ENCODE measurements at places on chromosomes 7 and 10. TPM values are rescaled to one million over a fixed set of nuclear protein-coding genes. Genes with fewer than 3 reads are reported as not detected.

GRCh38 chr7:137655804-137656203 lies 191.0 kb downstream of the DGKI start:
- H3K27ac ChIP-seq: no peak overlapping the region
- H3K4me1 ChIP-seq: no peaks in the 10 kb centered on the region
- no peaks in the 10 kb centered on the region for H3K36me3 ChIP-seq
- DNase-seq: no peak
- no peak overlapping the region for H3K4me3 ChIP-seq

DNA sequence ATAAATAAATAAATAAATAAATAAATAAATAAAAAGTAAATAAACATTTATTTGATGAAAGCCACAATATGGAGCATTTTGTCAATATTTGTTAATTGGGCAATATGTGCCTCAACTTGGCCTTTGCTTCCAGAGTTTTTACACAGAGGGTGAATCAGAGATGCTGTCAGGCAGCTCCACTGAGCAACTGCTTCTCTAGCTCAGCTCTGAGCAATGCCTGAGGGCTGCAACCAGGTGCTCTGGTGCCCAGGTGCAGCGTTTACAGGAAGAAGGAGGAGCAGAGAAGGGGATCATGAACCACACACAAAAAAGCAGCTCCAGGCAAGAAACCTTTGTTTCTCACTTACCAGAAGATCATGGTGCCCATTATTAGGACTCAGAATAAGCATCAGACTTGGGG lies 876.2 kb upstream of the AUTS2 start:
- DNase-seq: no peak
- H3K4me1 ChIP-seq: no peaks in the 10 kb centered on the region
- no peak overlapping the region for H3K4me3 ChIP-seq
- H3K36me3 ChIP-seq: no peaks in the 10 kb centered on the region
- H3K27me3 ChIP-seq: no peaks in the 10 kb centered on the region
- no peak overlapping the region for H3K27ac ChIP-seq

Gene SLC13A1
- total RNA-seq: not detected

Gene APBB1IP
- total RNA-seq: not detected

- H3K4me1 ChIP-seq: peaks cover 12% of the 10 kb centered on the region
- peaks cover 43% of the 10 kb centered on the region for H3K36me3 ChIP-seq
- H3K4me3 ChIP-seq: no peak overlapping the region
- H3K27me3 ChIP-seq: no peaks in the 10 kb centered on the region
- DNase-seq: no peak
- H3K27ac ChIP-seq: no peak overlapping the region
These were observed 17.4 kb downstream of the BNIP3 start for GRCh38 chr10:131964298-131964697.

Gene MYOF
- total RNA-seq: 24.2 TPM

DNA sequence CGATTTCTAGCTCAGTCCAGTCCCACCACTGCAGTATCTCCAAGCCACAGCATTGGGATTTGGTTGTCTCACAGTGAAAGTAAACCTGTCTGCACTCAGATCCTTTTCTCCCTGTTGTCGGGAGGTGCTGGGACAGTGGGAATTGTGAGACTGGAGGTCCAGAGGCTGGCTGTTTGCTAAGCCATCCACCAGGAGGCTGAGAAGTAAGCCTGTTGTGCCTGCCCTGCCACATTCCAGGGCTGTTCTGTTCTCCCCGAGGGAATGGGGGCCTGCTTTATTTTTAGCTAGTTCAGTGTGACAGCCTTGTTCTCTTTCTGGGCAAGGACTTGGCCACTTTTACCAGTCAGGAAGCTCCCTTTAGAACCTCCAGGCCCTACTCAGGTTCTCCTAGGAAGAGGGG lies 54.9 kb downstream of the HK1 start:
- no peaks in the 10 kb centered on the region for H3K27me3 ChIP-seq
- H3K36me3 ChIP-seq: no peaks in the 10 kb centered on the region
- DNase-seq: peak; percentile 57
- peak overlapping the region; percentile 41 for H3K27ac ChIP-seq
- no peak overlapping the region for H3K4me3 ChIP-seq

DNA sequence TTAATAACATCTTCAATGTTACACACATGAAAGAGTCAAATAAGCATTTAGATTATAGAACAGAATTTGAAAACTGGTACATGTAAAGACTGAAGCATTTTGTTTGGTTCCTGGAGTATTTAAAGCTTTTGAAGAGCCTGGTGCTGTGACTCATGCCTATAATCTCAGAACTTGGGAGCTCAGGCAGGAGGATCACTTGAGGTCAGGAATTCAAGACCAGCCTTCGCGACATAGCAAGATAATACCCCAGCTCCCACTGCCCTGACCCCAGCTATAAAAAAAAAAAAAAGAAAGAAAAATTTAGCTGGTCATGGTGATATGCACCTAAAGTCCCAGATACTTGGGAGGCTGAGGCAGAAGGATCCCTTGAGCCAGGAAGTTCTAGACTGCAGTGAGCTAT lies 87.8 kb downstream of the HDAC9 start:
- H3K27me3 ChIP-seq: no peaks in the 10 kb centered on the region
- peak; percentile 28 for DNase-seq

Gene PRLHR
- not detected for total RNA-seq

- peak overlapping the region; percentile 98 for H3K27ac ChIP-seq
- H3K4me3 ChIP-seq: peak overlapping the region; percentile 96
- peaks cover 9% of the 10 kb centered on the region for H3K4me1 ChIP-seq
- DNase-seq: peak; percentile 10
These were observed 1.6 kb upstream of the CDK13 start for GRCh38 chr7:39948375-39948955.

Gene GJD4
- not detected for total RNA-seq

Gene BUB3
- total RNA-seq: 196 TPM

Gene ASAH2
- 5.5 TPM for total RNA-seq

- peak overlapping the region; percentile 87 for H3K4me3 ChIP-seq
- no peaks in the 10 kb centered on the region for H3K27me3 ChIP-seq
These were observed 766 bp downstream of the BAMBI start for GRCh38 chr10:28677888-28678686.

GRCh38 chr10:103479135-103479534 lies at the start of gene CALHM3:
Gene CALHM3 (minus strand): TSS chr10:103479240. CDS start chr10:103479032, 208 bp downstream.
- no peak within 1 kb of the TSS for H3K4me3 ChIP-seq
- H3K27ac ChIP-seq: no peak within 1 kb of the TSS
- no peaks in the 10 kb centered on the region for H3K4me1 ChIP-seq
- no peak for DNase-seq

Gene TCAF2
- total RNA-seq: 0.09 TPM

GRCh38 chr7:51593628-51594027 lies 277.0 kb upstream of the COBL start:
- H3K36me3 ChIP-seq: no peaks in the 10 kb centered on the region
- H3K4me1 ChIP-seq: no peaks in the 10 kb centered on the region
- no peak overlapping the region for H3K4me3 ChIP-seq
- H3K27ac ChIP-seq: no peak overlapping the region
- no peaks in the 10 kb centered on the region for H3K27me3 ChIP-seq
- no peak for DNase-seq

Gene SPDYE5
- not detected for total RNA-seq

Gene HMX2
- total RNA-seq: not detected

- no peaks in the 10 kb centered on the region for H3K4me1 ChIP-seq
- DNase-seq: no peak
- no peaks in the 10 kb centered on the region for H3K27me3 ChIP-seq
- no peaks in the 10 kb centered on the region for H3K36me3 ChIP-seq
These were observed 77.2 kb downstream of the CH25H start for GRCh38 chr10:89129911-89130310.

GRCh38 chr7:145219461-145219860 lies 383.6 kb upstream of the TPK1 start:
- no peaks in the 10 kb centered on the region for H3K36me3 ChIP-seq
- no peaks in the 10 kb centered on the region for H3K27me3 ChIP-seq
- H3K4me3 ChIP-seq: no peak overlapping the region
- DNase-seq: no peak

Gene MEOX2
- total RNA-seq: not detected

DNA sequence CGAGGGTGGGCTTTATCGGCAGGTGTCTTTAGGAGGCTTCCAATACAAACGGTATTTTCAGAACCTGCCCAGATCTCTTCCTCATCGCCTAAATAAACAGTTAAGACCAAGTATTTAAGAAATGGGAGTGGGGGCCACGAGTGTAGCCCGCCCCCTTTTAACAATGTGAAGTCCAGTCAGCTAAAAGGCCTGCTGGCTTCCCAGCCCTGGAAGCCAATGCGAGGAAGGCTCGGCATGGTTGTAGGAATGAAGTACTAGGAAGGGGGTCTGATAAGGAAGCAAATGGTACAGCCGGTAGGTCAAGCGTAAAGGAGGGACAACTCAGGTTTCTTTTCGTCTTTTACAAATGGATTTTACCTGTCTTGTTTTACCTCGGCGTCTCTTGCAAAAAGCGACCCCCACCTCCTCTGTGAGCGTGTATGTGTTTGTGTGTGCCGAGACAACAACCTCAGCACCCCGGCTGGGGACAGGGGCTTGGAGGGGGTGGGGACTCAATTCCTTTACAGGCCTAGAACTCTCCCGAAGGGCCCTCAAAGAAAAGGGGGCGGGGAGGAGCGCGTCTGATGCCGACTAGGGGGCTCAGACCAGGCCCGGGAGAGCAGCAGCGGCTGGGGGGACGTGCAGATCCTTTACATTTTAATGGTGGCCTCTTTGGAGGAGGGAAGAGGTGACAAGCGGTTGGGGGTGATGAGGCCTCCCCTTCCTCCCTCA lies 147.6 kb downstream of the GPR85 start:
- peak overlapping the region; percentile 70 for H3K4me3 ChIP-seq
- peak; percentile 55 for DNase-seq
- H3K36me3 ChIP-seq: no peaks in the 10 kb centered on the region
- H3K27me3 ChIP-seq: peaks cover 3% of the 10 kb centered on the region
- H3K27ac ChIP-seq: peak overlapping the region; percentile 57

Gene NEUROD6
- total RNA-seq: not detected

DNA sequence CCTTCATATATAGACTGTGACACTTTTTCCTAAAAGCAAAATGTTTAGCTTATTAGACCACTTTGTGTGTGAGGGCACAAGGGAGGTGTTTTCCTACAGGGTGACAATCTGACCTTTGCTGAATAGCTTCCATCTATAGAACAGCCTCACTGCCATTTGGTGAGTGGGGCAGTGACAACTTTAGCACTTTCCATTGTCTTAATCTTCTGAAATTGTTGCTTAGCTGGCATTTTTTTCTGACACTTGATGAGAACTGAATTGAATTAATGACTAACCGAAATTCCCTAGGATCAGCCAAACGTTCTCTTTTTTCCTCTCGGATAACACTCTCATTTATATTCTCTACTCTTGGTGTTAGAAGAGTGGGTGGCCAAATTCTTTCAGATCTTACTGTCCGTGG lies 30.2 kb downstream of the KDM7A start:
- no peak overlapping the region for H3K4me3 ChIP-seq
- no peak for DNase-seq
- H3K27ac ChIP-seq: no peak overlapping the region
- no peaks in the 10 kb centered on the region for H3K36me3 ChIP-seq
- H3K4me1 ChIP-seq: no peaks in the 10 kb centered on the region

Gene ITIH5
- not detected for total RNA-seq

- H3K27me3 ChIP-seq: no peaks in the 10 kb centered on the region
- H3K36me3 ChIP-seq: no peaks in the 10 kb centered on the region
- peaks cover 17% of the 10 kb centered on the region for H3K4me1 ChIP-seq
- DNase-seq: peak; percentile 82
These were observed 41.6 kb upstream of the FHIP2A start for GRCh38 chr10:114779803-114780576.

Gene CNPY1
- not detected for total RNA-seq

DNA sequence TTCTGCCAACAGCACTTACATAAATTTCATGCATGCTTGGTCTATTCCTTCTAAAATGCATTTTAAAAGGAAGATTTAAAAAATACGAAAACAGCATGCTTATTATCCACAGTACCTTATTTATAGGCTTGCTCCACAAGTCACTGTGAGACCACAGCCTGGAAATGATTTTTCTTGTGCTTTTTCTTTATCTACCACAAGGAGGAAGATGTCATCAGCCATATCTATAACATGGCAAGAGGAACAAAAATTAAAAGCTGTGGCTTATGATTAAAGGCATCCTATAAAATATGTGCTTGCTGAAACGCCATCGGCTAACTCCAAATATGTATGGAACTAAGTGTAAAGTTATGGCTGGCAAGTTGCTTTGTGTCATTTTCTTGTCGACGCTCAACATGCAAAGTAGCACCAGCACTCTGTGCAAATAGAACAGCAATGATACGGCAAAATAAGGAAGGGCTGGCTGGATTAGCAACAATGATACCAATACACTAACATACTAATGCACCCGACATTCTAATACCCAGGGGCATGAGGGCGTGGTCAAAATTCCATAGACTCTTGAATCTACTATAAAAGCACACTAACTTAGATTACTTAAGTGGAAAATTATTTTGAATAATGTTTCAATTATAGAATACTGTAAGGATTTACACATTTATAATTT lies 41.2 kb upstream of the AKR1E2 start:
- no peaks in the 10 kb centered on the region for H3K36me3 ChIP-seq
- no peak overlapping the region for H3K27ac ChIP-seq
- no peak overlapping the region for H3K4me3 ChIP-seq

Gene NPY4R
- not detected for total RNA-seq

DNA sequence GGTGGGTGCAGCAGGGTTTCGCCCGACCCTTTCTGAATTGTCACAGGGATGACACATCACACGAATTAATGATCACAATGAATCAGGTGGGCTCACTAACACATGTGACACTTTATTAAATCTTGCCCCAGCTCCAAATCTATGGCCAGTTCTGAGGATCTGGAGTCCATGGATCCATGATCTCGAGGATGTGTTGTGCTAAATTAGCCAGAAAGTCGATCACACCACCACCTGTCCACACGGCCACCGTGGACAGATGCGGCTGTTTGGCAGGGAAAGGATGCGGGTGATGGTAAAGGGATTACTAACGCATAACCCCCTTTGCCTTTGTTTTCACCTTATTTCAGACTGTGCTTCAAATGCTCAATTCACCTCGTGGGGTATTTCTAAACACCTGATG lies 96.4 kb downstream of the COBL start:
- no peak for DNase-seq
- H3K27ac ChIP-seq: no peak overlapping the region
- H3K4me1 ChIP-seq: no peaks in the 10 kb centered on the region
- no peaks in the 10 kb centered on the region for H3K27me3 ChIP-seq

Gene FGFR2
- 1.6 TPM for total RNA-seq

DNA sequence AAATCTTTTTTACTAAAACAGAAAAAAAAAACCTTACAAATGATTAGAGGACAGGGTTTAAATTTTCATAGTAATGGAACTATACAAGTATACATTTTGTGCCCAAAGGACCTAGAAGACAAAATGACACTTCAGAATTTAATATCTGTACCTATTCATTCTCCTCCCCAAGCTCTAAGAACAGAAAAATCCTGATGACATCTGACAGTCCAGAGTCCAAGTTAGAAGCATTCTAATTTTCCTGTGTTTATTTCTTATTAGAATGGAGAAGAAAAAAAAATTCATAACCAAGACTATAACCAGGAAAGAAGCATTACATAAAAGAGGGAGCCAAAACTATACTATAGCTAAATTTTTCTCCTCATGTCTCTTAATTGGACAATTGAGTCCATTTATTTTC lies 138.9 kb upstream of the SLC13A1 start:
- H3K27ac ChIP-seq: no peak overlapping the region
- H3K36me3 ChIP-seq: no peaks in the 10 kb centered on the region
- no peak for DNase-seq
- H3K27me3 ChIP-seq: no peaks in the 10 kb centered on the region

DNA sequence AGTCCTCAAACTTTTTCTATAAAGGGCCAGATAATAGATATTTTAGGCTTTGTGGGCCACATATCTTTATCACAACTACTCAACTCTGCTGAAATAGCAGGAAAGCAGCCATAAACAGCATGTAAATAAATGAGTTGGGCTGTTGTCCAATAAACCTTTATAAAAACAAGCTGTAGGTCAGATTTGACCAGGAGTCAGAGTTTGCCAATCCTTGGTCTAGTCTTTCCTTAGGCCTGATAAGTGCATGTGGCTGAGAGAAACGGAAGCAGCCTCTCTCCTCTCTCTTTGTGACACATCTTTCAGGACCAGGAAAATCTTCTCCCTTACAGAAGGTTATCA lies 724.5 kb downstream of the GRID1 start:
- no peak overlapping the region for H3K4me3 ChIP-seq
- H3K36me3 ChIP-seq: no peaks in the 10 kb centered on the region
- H3K4me1 ChIP-seq: peaks cover 11% of the 10 kb centered on the region

Data from A673 (cell line).